Sigmoid colon (tissue), 7 donors: ENCODE measurements at places on chromosomes 6 and 20.
A peak's percentile ranks its signal among the peaks of the same experiment; 100 is the strongest.

DNA sequence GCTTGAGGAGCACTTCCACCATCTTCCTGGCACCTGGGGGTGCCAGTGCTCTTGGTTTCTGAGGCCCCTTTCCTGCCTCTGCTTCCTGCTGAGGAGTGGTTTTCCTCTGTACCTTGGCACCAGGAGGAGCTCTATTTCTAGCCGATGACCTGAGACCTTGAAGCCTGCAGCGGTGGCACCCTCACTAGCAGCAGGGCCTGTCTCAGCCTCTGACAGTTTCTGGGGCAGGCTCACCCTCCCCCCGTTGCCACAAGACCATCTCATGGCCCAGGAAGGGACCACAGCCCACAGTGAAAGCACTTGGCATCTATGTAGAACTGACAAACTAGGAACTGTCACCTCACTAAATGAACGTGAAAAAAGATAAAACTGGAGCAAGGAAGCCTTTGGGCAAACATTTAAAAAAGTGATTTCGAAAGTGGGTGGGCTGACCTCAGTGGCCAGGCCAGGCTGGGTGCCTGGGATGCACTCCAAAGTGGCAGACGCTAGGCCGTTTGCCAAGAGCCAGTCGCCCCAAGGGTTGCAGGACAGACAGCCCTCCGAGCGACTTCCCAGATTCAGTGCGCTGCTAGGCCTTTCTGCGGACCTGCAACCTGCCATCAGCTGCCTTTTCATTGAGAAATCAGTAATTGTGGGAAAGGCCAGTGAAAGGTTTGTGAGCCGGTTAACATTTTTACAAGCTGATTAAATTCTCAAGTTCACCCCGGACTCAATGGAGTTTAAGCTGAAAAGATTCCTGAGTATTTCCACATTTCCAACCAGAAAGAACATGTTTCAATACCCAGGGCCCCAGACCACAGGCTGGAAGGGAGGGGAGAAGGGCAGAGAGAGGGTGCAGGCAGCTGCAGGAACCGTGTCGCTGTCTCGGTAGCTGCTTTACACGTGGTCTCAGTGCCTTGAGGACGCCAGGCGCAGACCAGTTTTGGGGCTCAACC lies 303.7 kb downstream of the ESR1 start:
- no peak for DNase-seq

GRCh38 chr6:9540534-9541126 lies 874.2 kb downstream of the TFAP2A start:
- no peak for DNase-seq

- DNase-seq: peak; percentile 34
These were observed 41.9 kb downstream of the MTHFD1L start for GRCh38 chr6:150907383-150907782.

- DNase-seq: no peak
These were observed 513.7 kb upstream of the SULF2 start for GRCh38 chr20:48298851-48299484.

GRCh38 chr20:19524691-19525090 lies 233.4 kb upstream of the RIN2 start:
- no peak for DNase-seq

GRCh38 chr6:111586554-111586953 lies 19.1 kb downstream of the TRAF3IP2 start:
- DNase-seq: no peak

DNA sequence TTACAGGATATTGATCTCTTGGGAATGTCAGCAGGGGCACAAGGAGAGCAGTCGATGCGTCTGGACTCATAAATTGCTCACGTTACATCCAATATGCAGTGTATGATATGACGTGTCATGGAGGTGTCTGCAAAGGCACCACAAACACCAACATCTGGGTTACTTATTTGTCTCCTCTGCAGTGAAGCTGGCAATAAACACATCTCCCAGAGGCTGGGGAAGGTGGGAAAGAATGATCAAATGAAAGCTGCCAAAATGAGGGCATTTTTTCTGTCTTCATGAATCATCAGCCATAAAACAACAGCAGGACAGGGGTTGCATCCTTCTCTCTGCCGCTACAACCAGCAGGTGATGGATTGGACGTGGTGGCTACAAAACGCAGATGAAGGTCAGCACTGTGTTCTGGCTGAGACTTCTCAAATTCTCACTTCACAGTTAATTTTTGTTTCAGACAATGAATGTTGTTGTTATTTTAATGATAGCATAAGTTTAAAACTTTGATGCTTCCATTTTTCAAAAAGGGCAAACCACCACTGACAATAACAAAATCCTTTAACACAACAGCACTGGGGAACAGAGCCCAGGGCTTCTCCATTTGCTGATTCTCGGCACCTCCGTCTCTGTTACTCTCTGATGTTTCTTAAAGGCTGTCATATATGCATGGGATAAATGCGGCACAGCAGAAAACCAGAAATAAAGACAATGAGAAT lies 47.5 kb downstream of the ERMARD start:
- no peak for DNase-seq

DNA sequence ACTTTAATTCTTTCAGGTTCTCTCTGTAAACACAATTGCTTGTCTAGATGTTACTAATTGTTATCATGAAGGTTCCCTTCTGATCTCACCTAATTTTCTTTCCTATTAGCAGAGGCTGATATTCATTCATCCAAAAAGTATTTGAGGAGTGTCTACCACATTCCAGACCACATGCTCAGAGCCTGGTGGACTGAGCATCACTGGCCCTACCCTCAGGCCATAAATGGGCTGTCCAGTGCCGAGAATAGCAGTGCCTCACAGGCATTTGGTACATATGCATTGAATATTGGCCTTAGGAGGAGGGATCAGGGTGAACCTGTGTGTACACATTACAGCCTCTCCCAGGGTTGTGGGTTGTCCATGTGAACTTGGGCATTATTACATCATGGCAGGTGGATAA lies 40.4 kb upstream of the PRELID3B start:
- DNase-seq: no peak

DNA sequence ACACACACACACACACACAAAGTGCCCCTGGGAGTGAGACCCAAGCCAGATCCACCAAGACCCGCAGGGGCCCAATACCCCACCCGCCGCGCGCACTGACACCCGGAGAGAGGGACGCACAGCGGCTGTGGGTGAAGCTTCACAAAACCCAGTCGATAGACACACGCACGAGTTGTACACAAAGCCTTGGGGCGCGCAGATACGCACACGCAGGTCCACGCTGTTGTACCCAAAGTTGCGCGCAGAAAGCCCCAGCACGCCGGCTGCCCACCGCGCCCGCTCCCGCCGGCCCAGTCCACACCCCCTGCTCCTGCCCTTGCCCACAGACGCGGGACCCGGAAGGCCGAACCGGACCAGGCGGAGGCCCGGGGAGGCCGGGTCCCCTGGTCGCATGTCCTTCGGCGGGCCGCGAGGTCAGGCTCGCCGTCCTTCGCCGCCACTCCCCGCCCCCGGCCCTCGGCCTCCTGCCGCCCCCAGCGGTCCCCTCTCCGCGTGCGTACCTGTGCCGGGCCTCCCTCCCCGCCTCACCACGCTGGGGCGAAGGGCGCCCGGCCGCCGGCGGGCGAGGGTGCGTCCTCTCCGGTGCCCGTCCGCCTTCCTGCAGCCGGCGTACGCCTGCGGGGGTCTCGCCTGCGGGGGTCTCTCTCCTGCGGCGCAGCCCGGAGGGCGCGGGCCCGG lies at the start of gene TMEM74B:
TMEM74B (minus strand) TSS at position 344 of the 678 bp plus-strand sequence. CDS start 1,180 bp downstream, outside the sequence.
- DNase-seq: no peak

DNA sequence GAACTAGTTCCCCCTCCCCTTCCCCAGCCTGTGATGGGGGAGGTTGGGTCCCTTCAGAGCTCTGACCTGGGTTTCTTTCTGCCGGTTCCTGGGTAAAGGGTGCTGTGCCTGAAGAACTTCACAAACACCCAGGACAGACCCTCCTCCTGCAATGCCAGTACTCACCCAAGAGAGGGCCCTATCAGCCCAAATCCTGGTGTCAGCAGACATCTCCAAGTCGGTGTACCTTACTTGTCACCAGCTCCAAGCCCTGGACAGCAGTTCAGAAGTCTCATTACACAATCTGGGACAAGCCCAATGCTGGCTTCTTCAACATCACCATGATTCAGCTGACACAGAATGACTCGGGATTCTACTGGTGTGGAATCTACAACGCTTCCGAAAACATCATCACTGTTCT lies 467 bp downstream of the TREML4 start:
- DNase-seq: no peak

GRCh38 chr6:11689847-11690246 lies 88.8 kb downstream of the ADTRP start:
- DNase-seq: no peak

GRCh38 chr6:155770856-155771255 lies 315.2 kb upstream of the NOX3 start:
- no peak for DNase-seq

DNA sequence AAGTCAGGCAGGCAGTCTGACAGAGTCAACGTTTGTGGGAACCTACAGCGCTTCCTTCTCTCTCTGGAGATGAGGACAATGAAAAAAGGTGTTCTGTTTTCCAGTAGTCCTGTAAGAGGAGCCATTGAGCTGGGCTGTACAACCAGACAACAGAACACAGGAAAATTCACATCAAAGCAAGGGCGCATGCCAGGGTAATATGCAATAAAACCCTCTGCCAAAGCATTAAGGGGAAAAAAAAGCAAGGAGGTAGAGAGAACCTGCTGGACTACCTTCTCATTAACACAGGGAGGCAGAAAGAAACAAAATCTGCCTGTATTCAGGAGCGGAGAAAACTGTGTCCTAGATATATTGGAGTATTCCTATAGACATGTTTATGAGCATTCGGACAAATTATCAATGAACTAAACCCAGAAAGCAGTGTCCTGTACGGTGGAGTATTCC lies 1.3 kb downstream of the RNF24 start:
- no peak for DNase-seq

DNA sequence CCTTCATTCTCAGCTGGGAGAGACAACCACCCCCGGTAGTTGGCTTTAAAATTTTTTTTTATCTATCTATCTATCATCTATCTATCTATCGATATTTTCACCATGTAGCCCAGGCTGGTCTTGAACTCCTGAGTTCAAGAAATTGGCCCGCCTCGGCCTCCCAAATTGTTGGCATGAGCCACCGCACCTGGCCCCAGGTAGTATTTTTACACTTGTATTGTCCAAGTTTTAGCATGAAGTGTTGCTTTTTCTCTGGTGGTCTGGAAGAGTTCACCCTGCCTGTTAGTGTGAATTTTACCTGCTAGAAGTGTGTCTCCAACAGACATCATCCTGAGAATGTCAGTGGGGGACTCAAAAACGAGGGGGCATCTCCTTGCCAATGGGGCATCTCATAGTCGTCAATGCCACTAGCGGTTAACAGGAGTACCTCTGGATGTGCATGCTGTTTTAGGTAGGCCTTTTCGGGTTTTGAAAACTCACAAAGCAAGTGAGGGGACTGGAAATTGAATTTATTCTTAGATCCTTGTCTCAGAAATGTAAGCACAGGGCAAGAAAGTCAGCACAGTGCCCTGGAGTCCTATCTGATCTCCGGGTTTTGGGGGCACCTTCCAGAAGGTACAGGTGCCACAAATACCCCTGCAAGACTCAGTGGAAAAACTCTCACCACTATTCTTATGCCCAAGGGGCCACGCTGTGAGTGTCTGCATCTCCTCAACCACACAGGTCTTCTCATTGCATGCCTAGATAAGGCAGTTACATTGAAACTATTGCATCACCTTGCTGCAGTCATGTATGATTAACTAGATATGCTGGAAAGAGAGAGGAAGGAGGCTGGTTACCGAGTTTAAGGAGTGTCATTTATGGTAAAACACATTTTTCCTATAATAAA lies 37.1 kb downstream of the TNFAIP3 start:
- DNase-seq: no peak

- DNase-seq: no peak
These were observed 141.5 kb downstream of the MYB start for GRCh38 chr6:135322427-135323201.

- no peak for DNase-seq
These were observed 34.6 kb upstream of the NKX2-2 start for GRCh38 chr20:21548390-21549035.

DNA sequence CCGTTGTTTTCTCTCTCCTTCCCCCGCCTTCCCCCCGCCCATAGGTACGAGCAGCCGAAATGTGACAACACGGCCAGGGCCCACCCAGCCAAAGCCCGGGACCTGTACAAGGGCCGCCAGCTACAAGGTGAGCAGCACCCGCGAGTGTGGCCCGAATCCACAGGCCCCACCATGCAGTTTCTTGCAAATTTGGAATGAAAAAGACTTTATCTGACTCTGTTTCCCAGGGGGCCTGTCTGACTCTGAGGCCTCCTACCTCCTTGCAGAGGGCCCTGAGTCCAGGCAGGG lies 167.1 kb downstream of the SMOC2 start:
- no peak for DNase-seq

DNA sequence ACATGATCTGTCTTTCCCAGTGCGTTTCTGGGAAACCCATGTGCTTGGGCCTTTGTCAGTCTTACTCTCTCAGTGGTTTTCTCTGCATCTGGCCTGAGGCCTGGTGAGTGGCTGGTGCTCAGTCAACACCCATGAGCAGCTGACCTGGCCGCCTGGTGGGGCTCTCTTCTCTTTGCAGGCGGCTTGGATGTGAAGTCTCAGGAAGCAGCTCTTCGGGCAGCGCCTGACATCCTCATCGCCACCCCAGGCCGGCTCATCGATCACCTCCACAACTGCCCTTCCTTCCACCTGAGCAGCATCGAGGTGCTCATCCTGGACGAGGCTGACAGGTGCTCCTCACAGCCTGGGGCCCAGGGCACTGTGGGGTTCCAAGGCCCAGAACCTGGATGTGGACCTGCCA lies 10.8 kb downstream of the DDX27 start:
- DNase-seq: peak; percentile 50

DNA sequence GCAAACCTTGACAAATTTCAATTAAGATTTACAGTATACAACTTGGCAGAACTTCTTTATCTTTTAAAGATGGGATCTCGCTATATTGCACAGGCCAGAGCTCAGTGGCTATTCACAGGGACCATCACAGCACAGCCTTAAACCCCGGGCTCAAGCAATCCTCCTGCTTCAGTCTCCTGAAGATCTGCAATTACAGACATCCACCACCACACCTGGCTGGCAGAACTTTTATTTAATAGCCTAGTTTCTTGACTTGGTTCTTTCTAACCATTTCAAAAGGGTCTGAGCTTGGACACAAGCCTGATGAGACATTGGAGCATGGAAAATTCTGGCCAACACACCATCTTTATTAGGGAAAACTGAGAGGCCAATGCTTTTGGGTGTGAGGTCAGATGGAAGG lies 151.6 kb upstream of the KCNG1 start:
- no peak for DNase-seq

- DNase-seq: no peak
These were observed 719 bp upstream of the EDN1 start for GRCh38 chr6:12289365-12289919.

DNA sequence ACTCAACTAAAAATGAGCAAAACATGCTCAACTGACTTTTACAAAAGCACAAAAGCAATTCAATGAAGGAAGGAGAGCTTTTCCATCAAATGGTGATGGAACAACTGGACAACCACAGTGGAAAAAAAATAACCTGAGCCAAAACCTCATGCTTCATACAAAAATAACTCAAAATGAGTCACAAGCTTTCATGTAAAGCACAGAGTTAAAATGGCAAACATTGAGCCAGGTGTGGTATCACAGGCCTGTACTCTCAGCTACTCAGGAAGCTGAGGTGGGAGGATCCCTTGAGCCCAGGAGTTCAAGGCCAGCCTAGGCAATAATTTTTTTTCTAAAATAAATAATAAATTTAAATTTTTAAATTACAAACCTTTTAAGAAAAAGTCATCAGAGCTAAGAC lies 18.4 kb upstream of the HLA-G start:
- DNase-seq: no peak

GRCh38 chr6:150547502-150548222 lies 52.0 kb upstream of the PLEKHG1 start:
- no peak for DNase-seq
